ENCODE measurements at places on chromosomes 16 and 17.
A peak's percentile ranks its signal among the peaks of the same experiment; 100 is the strongest.

DNA sequence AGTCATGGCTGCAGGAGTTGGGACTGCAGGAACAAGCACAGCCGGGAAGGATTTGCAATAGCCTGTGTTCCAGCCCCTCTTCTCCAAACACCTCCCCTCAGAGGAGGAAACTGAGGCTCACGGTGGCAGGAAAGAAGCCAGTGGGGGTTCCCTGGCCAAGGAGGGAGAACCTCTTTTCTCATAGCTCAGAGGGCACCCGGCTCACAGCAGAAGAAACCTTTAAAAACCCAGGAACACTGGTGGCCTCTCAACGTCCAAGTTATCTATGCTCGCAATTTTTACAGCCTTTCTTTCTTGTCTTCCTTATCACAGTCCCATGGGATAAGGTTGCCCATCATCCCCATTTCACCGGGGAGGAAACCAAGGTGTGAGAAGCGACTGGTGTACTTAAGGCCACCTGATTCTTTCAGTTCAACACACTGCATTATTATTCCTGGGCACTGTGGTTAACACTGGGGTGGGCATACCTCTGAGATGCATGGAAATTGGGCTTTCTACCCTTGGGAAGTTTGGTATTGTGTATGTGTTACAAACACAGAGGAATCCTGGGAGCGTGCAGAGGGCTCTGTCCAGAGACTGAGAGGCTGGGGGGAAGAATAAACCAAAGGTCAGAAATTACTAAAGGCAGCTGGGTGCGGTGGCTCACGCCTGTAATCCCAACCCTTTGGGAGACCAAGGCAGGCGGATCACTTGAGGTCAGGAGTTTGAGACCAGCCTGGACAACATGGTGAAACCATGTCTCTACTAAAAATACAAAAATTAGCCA lies 791 bp upstream of the ZNF629 start:
- no peak for DNase-seq

GRCh38 chr16:86066811-86067210 lies 167.8 kb downstream of the IRF8 start:
- DNase-seq = no peak

- DNase-seq = no peak
Observed at GRCh38 chr16:46748775-46749705, 896 bp upstream of the MYLK3 start.

DNA sequence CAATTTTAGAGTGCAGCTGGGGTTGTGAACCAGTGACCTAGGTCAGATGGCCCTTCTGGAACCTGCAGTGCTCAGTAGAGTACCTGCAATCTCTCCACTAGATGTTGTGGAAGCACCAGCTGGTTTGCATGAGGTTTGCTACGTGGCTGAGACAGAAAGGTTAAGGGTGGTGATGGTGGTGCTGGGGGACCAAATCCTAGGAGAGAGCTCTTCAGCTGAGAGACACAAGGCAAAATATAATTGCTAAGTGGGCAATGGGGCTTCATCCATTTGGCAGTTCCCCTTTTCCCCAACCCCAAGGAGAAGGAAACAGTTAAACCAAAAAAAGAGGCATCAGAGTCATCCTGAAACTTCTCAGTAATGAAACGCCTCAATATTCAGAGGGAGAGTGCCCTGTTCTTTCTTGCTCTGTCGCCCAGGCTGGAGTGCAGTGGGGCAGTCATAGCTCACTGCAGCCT lies 13.9 kb downstream of the ITPRIPL2 start:
- DNase-seq = peak; percentile 59

DNA sequence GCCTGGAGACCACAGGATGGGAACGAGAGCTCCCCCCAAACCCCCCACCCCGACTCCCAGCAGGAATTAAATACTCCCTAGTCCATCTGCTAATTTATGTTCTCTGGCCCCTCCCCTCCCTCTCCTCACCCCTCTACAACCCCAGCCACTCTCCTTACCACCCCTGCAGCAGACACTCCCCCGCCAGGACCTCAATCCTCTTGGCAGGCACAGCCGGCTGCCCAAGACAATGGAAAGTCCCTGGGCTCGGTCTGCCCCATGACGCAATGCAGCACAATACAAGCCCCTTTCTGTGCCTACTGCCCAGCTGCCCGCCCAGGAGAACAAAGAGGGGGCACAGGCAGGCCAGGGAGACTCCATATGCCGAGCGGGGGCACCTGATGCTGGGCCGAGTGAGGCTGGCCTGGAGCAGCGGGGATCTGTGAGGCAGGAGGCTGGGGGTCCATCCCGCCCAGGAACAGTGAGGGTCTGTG lies 30.3 kb upstream of the CDC42EP4 start:
- peak; percentile 99 for DNase-seq

Data from pons (tissue), 1 donor.